ENCODE measurements at places on chromosomes 3 and 15.
A peak's percentile ranks its signal among the peaks of the same experiment; 100 is the strongest.

DNA sequence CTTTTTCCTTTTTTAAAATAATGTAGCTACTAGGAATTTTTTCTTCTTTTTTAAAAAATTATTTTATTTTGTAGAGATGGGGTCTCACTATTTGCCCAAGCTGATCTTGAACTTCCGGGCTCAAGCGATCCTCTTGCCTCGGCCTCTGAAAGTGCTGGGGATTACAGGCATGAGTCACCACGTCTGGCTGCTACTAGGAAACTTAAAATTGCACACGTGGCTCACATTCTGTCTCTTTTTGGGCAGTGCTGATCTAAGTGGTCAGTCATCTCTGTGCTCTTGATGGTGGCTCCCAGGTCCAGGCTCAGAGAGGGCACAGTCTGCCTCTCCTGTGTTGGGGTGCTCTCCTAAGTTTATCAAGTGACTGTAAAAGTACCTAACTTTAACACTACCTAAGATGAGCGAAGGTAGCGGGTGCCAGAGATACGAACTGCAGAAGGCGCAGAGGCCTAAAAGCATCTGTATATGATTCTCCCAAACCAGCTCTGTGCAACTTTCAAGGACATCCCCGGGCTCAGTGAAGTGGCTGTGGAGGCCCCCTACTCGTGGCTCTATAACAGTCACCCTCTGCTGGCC, 52.9 kb upstream of the SEC13 start:
- no peak for DNase-seq

DNA sequence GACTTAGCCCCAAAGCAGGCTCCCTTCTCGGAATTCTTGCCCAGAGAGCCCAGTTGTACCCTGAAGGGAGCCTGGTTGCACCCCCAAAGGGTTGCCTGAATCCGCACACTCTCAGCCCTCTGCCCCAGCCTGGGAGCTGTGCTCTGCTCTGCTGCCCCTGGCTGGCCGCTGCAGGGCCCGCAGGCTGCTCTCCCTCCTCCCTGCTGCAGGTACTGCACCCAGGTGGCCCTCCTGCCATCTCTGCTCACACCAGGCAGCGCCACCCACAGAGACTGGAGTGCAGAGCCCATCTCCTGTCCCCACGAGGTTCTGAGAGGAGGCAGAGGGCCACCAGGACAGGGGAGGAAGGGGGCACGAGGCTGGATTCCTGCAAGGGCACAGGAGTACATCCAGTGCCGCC, 134.2 kb upstream of the NSMCE3 start:
- no peak for DNase-seq

DNA sequence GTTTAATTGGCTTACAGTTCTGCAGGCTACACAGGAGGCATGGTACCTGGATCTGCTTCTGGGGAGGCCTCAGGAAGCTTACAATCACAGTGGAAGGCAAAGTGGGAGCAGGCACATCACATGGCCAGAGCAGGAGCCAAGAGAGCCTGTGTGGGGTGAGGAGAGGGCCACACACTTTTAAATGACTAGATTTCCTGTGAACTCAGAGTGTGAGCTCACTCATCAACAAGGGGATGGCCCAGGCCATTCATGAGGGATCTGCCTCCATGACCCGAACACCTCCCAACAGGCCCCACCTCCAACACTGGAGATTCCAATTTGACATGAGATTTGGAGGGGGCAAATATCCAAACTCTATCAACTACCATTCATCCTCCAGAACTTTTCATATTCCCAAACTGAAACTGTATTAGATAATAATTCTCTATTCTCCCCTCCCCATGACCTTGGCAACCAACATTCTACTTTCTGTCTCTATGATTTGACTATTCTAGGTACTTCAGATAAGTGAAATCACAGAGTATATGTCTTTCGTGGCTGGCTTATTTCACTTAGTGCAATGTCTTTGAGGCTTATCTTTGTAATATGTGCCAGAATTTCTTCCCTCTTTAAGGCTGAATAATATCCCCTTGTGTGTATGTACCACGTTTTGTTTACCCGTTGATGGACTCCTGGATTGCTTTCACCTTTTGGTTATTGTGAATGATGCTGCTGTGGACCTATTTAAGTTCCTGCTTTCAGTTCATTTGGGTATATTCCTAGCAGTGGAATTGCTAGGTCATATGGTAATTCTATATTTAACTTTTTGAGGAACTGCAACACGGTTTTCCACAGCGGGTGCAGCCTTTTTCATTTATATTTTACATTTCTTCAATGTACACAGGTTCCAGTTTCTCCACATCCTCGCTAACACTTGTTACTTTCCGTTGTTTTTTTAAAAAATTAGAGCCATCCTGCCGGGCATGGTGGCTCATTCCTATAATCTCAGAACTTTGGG, 43.8 kb downstream of the TKT start:
- DNase-seq, result no peak

- DNase-seq, result no peak
Observed at GRCh38 chr15:89591834-89592233, 16.6 kb downstream of the TICRR start.

DNA sequence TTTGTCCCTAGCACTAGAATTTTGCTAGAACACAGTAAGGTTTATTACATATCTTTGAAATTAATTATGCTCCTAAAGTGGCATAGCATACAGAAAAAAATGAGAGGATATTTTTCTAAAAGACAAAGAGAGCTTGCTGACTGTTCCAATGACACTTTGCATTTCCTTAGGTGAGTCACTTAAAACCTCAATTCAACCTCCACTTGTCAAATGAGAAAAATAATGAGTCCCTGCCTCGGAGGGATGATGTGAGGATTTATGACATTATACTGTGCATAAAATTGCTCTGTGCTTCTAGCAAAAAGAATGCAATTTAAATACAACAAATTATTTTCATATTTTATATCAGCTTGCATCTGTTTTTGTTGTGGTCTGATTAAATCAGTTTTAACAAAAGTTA, 1417.0 kb upstream of the ALCAM start:
- no peak for DNase-seq

GRCh38 chr15:34213690-34214089, 3.8 kb upstream of the KATNBL1 start:
- no peak for DNase-seq

DNA sequence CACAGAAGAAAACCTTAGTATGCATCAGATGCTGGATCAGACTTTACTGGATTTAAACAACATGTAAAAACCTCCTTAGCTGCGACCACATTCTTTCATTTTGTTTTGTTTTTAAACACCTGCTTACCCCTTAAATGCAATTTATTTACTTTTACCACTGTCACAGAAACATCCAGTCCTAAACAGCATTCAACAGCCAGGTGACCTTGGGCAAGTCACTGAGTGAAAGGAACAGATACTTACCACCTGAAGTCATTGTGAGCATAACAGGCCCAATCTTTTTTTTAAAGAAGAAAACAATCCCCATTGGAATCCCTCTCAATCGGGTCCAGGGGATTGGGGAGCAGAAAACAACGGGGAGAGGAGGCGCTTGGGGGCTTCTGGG, 390 bp downstream of the STARD5 start:
- DNase-seq, result no peak

DNA sequence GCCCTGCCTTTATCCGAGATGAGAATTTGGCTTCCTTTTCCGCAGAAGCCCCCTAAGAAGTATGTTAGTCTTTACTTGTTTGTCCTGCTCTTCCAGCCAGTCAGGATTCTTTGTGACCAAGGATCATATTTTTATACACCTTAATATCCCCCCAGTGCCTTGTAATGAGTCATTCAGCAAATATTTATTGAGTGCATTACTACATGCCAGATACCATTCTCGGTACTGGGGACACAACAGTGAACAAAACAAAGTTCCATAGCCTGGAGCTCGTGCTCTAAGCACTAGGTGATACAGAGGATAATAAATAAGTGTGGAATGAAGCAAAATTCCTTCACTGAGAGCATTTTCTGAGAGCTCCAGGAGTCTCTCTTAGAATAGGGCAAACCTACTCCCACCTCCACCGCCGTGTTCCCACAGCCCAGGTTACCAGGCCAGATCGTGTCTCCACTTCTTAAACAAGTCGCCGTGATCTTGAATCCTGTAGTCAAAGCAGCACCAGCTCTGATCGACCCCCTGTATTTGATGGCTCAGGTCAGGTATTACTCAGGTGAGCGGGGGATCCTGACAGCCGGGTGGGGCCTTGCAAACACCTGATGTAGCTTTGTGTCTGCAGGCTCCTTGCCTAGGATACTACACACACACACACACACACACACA, 18.5 kb downstream of the TTC21A start:
- DNase-seq, result no peak

GRCh38 chr3:122272879-122273278, 52.2 kb upstream of the CSTA start:
- no peak for DNase-seq

GRCh38 chr15:41546851-41547786, 3.1 kb upstream of the RPAP1 start:
- DNase-seq, result no peak

DNA sequence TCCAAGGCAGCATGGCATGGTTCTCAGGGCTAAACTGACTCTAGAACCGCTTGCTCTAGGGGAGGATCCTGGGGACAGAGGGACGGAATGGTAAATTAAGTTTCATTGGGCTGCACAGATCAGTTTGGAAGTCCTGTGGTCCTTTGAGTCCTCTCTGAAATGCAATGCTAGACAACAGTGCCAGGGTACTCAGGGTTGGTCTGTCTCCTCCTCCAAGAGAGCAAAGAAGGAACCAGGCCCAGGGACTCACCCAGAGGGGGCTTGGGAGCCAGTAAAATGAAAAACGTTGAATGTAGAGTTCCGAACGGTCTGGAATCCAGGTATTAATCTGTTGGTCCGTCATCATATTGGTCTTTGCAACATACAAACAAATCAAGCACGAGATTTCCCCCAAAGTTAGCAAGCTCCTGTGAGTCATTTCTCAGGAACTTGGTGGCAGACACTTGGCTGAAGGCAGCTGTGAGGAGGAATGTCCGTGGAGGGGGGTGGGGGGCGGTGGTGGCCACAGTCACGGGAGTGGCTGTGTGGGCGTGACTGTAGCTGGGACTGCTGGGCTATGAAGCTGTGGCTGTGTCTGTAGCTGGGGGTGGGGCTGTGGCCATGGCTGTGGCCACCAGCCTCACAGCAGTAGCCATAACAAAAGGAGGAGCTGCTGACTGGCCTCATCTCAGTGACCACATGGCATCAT, 361.0 kb downstream of the SHQ1 start:
- peak; percentile 37 for DNase-seq

DNA sequence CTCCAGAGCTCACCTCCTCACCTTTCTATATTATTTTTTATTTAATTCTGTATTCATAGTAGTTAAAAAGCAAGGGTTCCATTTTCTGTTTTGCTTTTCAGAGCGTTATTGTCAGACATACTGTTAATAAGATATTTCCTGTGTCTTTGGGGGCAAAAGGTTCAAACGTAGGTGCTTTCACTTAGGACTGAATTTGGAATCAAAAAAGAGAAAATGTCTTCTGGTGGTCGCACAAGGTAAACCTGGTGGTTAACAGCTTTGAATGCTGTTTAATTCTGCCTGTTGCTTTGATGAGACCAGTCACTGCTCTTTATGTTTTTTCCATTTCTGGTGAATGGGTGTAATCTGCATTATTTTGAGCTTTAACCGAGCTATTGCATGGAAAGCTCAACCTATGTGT, 212.5 kb downstream of the TCF12 start:
- DNase-seq, result no peak

DNA sequence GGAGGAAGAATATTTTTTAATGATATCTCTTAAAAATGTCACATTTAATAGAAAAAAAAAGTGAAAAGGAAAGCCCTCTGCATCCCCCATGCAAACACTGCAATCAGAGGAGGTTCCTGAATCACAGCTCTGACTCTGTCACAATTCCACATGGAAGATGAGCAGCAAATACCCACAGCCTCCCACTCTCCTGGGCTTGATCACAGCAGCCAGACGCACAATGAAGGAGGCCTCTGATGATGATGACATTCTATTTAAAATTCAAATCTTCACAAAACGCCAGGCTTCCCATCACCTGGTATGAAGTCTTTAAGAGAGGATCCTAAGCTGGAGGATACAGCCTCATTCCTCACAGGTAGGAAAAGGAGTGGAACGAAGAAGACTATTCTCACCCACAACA, 9.1 kb upstream of the DIS3L start:
- no peak for DNase-seq

DNA sequence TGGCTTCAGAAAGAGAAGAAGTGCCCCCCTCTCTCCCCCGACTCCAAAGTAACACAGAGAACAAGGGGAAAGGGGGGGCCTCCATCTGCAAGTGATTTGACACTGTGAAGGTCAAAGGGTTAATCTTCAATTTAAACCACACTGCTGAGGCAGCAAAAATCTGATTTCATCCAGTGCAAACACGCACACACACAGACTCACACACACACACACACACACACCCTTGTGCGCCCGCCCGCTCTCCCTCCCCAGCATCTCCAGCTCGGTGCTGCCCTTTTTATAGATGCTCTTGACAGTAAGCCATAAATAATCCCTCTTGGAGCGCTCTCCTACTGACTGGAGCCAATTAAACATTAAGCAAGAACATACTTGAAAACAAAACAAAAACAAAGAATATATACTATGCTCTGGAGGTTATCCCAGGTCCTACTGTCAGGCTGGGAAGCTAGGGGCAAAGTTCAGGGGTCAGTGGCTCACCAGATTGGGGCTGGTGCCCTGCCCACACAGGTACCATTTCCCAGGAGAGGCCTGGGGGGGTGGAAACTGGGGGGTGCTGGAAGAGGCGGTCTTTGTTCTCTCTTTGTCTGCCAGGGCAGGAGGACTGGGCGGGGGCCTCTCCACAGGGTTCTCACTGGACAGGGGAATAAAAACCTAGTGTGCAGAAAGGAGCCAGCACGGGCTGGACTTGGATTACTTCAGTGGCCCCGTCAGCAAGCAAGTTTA, 16.3 kb downstream of the BMF start:
- DNase-seq, result peak; percentile 67

DNA sequence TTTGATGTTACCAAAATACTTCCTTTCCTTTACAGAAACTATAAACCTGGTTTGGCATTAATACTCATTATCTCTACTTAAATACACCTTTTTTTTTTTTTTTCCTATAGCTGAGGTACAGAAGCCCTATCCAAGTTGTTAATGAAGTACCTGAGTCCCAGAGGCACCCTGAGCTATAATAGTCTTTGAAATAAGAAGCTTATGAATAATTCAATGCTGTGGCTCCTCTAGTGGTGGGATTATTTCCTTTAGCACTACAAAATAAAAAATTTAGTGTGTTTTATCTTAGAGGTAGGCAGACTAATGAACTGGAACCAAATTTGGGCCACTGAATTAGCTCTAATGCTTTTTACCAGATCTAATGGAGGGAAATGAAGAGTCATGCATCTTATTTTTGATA, 611.9 kb downstream of the EDEM1 start:
- DNase-seq, result no peak

GRCh38 chr3:17928502-17929145, 186.2 kb upstream of the TBC1D5 start:
- no peak for DNase-seq
